ENCODE measurements at places on chromosomes 1 and 21.

DNA sequence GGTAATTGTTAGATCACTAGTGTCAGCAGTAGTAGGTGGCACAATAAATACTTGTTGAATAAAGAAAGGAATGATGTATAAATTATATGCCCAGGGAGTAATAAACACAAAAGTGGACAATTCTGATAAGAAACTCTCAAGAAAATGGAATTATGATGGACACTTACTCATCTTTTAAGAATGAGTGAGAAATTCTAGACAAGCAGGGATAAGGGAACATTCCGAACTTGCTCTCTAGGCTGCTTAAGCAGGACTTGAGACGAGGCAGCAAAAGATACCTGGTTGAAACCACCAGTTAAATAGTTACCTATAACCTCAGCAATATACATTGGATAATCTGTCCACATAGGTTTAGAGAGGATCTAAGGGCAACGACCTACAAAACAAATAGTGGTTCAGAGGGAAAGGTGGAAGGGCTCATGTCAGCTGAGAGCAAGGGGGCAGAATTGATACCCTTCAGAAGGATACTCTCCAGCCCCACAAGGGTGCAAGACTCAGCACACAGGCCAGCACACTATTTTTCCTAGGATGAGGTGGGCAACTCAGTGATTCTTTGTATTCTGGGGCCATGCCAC lies 46.3 kb downstream of the XCL2 start:
- no peak for DNase-seq

DNA sequence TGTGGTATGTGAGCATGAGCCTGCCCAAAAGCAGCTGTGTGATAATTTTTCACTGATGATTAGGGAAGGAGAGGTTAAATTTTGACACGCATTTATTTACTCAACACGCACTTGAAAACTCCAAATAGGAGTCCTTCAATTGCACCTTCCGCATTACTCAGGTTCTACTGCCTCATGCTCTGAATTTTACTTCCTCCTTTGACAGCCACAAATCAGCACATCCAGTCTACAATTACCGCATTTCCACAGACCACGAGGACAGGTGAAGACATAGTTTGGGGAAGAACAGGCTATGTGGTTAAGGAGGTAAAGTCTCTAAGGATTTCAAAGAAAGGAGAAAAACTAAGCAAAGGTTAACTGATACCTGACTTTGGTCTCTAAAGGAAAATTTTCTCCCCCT lies 2.6 kb downstream of the CAPN8 start:
- no peak for DNase-seq

DNA sequence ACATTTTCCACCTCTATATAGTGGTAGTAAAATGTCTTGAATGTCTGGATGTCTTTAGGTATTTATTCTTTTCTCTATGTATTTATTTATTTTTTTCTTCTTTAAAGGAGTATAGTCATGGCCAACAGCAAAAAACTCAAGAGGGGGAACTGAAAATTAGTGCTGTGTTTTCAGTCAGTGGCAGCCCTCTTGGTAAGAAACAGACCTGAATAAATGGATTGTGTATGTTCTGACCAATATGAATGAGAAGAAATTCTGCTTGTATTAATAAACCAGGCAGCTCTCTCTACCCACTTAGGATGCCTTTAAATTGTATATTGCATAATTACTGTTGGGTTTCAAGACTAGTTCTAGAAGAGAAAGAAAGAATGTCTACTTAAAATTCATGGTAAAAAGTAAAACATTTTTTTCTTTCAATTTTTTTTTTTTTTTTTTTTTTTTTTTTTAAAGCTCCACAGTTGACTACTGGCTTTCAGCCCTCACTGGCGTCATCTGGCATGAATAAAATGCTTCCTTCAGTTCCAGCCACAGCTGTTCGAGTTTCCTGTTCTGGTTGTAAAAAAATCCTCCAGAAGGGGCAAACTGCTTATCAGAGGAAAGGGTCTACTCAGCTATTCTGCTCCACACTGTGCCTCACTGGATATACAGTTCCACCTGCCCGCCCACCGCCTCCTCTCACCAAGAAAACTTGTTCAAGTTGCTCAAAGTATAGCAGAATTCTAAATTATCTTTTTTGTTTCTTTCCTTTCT lies 101.6 kb downstream of the ZMYM4 start:
- DNase-seq: no peak

- DNase-seq: peak; percentile 24
These were observed 668 bp downstream of the RNF11 start for GRCh38 chr1:51236531-51237350.

DNA sequence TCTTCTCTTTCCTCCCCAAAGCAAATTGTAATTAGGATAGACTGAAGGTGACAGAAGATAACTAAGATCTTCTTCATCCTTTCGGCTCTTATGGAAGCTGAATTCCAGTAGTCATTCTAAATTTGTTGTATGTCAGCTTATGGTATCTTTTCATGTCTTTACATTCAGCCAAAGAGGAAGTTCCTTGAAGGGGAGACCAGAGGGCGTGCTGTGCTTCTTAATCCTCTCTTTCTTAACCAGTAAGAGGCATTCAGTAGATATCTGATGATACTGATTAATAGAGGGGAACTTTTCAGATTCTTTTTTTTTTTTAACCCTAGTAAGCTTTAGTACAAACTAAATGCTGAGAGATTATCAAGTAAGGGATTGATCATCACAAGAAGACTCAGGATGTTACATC lies 102.3 kb downstream of the OSBPL9 start:
- no peak for DNase-seq

DNA sequence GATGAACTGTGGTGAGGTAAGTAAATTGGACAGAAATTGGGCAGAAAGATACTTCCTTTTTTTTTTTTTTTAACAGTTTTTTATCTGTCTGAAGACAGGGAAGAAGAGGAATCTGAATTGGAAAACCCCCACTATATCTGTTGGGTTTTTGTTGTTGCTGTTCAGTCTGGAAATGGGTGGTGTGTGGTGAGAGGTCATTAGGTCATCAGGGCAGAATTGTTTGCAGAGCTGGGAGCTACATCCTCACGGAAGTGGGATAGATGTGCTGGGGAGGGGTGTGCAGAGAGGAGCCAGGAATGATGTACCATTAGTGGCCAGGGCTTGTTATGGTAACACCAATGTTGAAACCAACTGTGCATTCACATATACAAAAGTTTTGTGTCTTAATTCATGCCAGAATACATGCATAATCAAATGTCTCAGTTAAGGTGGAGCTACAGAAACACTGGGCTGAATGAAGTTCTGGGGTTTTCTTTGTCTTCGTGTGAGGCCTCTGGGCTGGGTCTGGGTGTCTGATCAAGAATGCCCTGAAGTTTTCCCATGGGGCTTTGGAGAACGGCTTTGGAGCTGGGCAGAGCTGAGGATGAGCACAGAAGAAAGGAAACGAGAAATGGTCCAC lies 12.4 kb downstream of the USP25 start:
- DNase-seq: no peak

DNA sequence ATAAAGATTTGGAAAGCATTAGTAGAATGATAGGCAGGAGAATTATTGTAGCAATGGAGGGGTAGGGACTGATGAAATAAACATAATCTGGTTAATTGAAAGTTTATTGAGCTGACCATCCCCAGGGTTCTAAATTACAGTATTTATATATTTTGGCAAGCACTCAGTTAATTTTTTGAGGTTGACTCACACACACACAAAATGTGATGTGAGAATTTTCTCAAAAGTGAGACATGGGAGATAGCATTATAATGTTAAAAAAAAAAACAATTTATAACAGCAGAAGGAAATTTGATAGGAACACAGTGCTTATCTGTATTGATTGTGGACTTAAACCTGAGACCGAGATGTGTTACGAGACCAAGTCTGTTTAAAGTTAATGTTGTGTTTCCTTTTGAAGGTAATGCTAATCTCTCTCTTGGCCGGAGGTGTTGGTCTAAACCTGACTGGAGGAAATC lies 24.6 kb downstream of the TRIM45 start:
- DNase-seq: no peak

GRCh38 chr1:231419738-231420298 lies 2.3 kb downstream of the EGLN1 start:
- DNase-seq: peak; percentile 47

DNA sequence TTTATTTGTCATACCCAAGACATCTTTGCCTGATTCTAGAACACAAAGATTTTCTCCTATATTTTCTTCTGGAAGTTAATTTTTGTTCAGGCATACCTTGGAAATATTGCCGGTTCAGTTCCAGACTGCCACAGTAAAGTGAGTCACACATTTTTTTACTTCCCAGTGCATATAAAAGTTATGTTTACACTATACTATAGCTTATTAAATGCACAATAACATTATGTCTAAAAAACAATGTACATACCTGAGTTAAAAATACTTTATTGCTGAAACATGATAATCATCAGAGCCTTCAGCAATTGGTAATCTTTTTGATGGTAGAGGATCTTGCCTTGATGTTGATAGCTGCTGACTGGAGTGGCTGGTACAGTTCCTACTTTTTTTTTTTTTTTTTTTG lies 10.0 kb downstream of the SMCP start:
- DNase-seq: no peak

GRCh38 chr1:186894415-186894814 lies 65.7 kb downstream of the PLA2G4A start:
- no peak for DNase-seq

DNA sequence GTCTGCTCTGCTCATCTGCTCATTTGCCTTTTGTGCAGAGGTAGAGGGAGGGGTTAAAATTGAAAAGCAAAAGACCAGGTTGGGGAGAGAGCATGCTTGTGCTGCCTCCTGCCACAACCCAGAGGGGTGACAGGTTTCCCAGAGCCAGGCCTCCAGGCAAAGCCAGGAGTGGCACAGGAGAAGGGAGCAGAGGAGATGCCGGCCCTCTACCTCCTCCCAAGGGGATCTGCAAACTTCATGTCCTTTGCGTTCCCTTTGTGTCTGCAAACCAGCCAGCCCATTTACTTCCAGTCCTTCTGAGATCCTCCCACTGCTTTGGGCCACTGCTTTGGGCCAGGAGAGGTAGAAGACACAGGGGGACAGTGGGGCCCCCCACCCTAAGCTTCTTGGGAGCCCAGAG lies 67.8 kb downstream of the EPHB2 start:
- no peak for DNase-seq

- no peak for DNase-seq
These were observed 15.6 kb upstream of the FMOD start for GRCh38 chr1:203366476-203366875.

Measured in activated CD4-positive, alpha-beta T cell treated with anti-CD3 and anti-CD28 coated beads, Interleukin-2, amount 50 U/mL, for 16 hours (primary cell).